ENCODE measurements at places on chromosomes 7 and 10.
A peak's percentile ranks its signal among the peaks of the same experiment; 100 is the strongest.

GRCh38 chr7:150942001-150942590, 36.0 kb downstream of the KCNH2 start:
- no peak for DNase-seq

- no peak for DNase-seq
These were observed 10.8 kb downstream of the ERLIN1 start for GRCh38 chr10:100174699-100175677.

- no peak for DNase-seq
These were observed 10.1 kb upstream of the TMEM26 start for GRCh38 chr10:61463035-61463909.

GRCh38 chr7:4700577-4701235, 18.6 kb downstream of the FOXK1 start:
- no peak for DNase-seq

- no peak for DNase-seq
These were observed 469.8 kb downstream of the PLXNA4 start for GRCh38 chr7:132106491-132106890.

GRCh38 chr10:28765641-28766040, 88.3 kb downstream of the BAMBI start:
- no peak for DNase-seq

- peak; percentile 62 for DNase-seq
These were observed 19.8 kb downstream of the DNAJB12 start for GRCh38 chr10:72334825-72335393.

DNA sequence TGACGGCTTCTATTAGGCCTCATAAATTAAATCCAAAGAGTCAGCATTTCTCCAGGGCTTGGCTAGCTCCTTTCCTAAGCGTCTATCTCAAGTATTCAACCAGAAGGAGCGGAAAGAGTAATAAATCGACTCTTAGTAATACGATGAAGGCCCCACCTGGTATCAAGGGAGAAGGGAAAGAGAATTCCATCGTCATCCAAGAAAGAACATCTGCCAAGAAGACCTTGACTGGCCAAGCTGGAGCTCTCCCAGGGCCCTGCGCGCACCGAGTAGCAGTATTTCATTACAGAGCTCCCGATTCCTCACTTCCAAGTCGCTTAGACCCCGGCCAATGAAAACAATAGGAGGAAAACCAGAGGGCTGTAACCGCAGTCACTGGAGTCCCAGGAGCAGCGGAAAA, 178.0 kb upstream of the FRMD4A start:
- no peak for DNase-seq

GRCh38 chr10:101560298-101561067, 27.6 kb downstream of the POLL start:
- DNase-seq: no peak

DNA sequence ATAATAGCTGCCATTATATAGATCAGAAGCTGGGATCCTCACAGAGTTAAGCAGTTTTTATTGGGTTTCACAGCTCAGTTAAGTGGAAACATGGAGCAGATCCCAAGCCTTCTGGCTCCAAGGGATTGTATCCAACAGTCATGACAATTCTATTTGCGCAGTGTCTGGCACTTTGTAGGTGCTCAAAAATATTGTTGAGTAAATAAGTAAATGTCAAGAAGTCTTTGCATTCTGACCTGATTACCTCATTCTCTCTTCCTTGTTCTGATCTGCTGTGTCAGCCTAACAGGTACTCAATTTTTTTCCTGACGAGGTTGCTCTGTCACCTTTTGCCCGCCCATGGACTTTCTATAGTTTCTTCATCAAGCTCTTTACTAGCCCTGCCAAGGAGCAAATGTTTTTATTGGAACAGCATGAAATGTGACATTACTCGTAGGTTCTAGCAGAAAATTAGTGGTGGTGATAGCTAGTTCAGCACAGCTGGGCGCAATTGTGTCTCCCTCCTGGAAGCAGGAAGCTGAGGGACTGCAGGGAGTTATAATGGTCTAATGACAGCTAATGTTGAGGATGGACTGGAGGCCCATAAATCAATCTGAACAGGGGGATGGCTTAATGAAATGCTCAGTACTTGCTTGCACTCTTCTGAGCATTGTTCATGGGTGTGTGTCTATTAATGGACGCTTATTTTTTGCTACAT, 680.2 kb downstream of the CCSER2 start:
- DNase-seq: no peak

- DNase-seq: no peak
These were observed 102.6 kb downstream of the PTPRE start for GRCh38 chr10:128009372-128010126.

DNA sequence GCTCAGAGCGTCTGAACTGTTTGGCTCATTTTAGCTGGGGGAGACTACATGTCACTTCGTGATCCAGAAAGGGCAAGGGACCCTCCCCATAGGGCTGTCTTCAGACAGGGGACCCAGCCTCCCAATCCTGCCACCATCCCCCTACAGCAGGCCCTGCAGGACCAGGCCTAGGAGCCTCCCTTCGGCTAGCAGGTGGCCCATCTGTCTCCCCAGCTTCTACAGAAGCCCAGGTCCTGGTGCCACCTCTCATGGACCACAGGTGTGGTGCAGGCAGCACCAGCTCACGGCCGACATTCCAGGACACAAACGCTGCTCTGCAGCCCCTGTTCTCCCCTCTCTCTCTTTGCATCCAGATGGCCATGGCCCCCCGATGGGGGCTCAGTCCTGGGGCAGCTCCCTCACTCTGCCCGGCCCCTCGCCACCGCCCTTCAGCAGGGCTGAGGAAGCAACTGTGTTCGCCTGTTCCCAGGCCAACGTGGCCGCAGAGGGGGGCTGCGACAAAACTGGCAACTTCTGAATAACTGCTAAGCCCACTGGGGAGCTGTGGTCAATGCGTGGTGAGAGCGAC, 10.3 kb downstream of the TECPR1 start:
- DNase-seq: no peak

- DNase-seq: no peak
These were observed 73.4 kb downstream of the ATAD1 start for GRCh38 chr10:87744606-87745005.

DNA sequence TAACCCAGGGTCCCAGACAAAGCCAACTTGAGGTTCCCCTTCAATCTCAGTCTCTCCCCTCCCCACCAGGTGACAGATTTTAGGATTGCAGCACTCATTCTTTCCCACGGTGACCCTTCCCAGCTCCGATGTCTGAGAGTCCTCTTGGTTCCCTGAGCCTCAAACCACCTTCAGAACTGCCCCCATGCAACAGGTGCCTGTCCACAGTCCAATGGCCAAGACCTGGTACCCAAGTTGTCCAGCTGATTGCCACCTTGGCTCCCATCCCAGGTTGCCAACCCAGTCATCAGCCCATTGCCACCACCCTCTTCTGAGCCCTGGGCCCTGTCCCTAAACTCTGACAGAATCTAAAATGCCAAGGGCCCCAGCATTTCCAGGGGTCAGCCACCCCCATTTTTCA, 53.5 kb downstream of the SLIT1 start:
- no peak for DNase-seq

DNA sequence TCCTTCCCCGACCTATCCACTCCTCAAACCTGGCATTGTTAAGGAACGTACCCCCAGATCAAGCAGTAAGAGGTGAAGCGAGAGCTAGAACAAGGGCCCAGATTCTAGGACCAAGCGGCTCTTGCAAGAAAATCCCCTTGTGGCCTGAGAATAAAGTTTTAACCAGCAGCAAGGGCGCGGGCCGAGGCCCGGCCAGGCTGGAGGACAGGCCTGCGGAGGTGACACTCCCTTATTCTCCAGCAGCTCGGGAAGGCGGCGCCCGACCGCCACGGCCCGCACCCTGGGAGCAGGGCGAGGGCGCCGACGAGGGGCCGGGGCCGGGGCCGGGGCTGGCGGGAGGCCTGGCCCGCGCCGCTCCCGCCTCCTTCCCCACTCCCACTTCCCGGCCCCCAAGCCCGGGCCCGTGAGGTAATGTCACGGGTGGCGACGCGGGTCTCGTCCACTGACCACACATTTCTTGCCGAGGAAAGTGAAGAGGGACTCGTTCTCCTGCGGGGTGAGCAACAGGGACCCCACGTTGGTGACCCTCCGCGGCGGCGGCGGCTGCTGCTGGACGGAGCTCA, 551 bp downstream of the WASL start:
- peak; percentile 9 for DNase-seq

- no peak for DNase-seq
These were observed 584 bp upstream of the ZMIZ1 start for GRCh38 chr10:79068203-79068561.

DNA sequence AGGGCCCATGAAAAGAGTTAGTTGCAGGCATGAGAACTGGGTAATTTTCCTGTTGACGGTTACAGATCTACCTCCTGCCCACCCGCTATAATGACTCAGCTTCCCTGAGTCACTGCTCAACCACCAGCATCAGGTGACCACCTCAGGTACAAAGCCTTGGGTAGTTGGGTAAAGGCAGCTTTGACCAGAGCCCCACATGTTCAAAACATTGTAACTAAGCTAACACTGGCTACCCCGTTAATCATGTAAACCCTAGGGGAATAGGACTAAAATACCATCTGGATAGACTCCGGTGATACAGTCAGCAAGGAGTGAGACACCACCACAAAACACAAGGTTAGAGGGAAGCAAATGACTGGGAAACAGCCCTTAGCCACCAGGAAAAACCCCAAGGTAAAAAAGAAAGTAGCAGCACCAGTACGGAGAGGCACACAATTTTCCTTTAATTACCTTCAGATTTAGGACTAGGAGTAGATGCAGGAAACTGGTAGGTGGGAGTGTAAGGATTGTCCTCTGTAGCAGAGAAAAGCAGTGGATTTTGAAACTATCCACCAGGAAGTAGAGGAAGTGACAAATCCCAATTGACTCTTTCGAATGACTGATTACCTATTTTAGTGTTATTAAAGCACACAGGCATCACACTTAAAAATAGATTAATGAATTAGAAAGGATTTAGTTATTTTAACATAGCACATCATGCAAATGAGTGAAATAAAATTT, 103.5 kb upstream of the PDLIM1 start:
- DNase-seq: no peak

GRCh38 chr7:85890244-85890811, 703.5 kb upstream of the SEMA3D start:
- DNase-seq: no peak

GRCh38 chr7:73997056-73997455, 30.9 kb upstream of the ELN start:
- no peak for DNase-seq

DNA sequence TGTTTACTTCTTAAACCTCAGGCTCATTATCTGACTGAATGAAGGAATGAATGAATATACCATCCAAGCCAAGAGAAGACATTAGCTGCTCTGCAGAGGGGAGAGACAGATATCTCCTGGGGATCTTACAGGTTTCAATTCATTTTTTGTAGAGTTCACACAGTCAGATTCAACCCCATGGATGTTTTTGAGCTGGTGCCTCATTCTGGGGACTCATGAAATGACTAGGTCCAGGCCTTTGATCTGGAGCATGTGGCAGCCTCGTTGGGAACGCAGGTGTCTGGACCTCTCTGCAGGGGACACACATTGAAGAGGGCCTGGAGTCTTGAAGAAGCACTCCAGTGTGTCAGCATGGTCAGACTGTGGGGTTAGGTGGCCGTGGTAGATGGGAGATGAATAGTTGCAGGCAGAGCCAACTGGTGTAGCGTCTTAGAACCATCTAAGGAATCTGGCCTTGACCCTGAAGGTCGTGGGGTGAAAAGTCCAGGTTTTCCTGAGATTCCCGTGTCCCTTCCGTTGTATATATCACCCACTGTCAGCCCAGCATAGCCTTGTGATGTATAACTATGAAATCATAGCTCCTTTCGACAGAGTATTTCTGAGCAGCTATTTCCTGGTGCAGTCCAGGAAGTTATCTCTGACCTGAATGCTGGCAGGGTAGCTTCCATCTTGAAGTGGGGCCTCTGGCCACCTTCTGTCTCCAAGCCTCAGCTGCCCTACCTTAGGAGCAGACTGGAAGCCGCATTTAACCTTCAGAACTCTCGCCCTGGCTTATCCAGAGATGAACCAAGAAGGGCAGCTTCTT, 22.3 kb downstream of the BTBD16 start:
- DNase-seq: no peak

- no peak for DNase-seq
These were observed 54.7 kb downstream of the EMX2 start for GRCh38 chr10:117597216-117597615.

GRCh38 chr7:75915416-75916156, 631 bp downstream of the POR start:
- no peak for DNase-seq

- DNase-seq: no peak
These were observed 790 bp downstream of the ADAM22 start for GRCh38 chr7:87934699-87935383.

DNA sequence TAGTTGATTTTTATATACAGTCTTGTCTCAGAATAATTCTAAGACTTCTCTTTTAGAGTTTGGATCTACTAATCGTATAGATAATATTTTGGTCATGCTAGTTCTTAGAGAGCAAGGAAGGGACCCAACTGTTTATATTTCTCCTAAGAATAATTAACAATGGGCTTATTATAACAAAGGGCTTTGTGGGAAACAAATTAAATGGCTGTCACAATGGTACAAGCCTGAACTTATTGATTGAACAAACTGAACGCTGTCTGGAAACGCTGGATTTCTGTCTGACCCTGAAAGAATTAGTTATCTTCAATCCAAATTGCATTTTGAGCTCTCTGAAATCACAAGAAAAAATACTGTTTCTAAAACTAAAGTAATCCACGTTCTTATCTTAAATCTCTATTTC, 56.8 kb downstream of the CSTF2T start:
- DNase-seq: no peak

DNA sequence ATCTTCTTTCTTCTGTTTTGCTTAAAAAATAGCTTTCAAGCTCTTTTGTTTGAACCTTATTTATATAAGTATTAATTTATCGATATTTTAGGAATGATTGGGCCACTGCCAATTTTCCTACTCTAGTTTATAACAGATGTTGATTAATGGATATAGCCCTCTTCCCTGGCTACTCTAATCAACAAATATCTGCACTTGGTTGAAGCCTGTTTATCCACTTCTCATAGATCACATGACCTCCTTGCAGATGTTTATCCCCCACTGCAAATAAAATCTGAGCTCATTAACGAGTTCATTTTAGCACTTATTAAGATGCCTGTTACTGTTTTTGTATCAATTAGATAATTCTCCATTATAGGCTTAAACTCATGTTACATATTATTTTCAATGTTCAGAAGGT, 715.3 kb downstream of the CNTNAP2 start:
- DNase-seq: no peak

- DNase-seq: no peak
These were observed 969.9 kb downstream of the KCNMA1 start for GRCh38 chr10:76667408-76668370.

DNA sequence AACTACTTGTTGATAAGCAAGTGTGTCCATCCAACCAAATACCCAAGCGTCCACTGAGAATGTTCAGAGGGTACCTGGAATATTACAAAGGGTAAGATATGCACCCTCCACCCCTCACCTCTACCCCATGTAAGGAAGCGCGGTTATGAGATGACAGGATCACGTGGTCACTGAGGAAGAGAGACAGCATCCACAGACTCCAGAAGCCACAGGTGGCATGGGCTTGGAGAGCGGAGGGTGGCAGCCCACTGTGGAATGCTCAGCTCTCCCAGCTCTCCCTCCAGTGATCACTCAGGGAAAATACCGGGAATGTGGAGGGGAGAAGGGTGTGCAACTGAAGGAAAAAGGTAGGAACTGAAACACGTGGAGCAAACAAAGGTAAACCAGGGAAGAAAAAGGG, 25.7 kb downstream of the SFMBT2 start:
- DNase-seq: no peak

GRCh38 chr10:10796774-10797415, 220.8 kb upstream of the CELF2 start:
- DNase-seq: no peak

- DNase-seq: no peak
These were observed 94.3 kb upstream of the ITGB1 start for GRCh38 chr10:33052263-33052875.
